ENCODE measurements at places on chromosomes 1 and 21. TPM values are rescaled to one million over a fixed set of nuclear protein-coding genes. Genes with fewer than 3 reads are reported as not detected.

- no peaks in the 10 kb centered on the region for H3K27me3 ChIP-seq
- H3K4me1 ChIP-seq = peaks cover 16% of the 10 kb centered on the region
- H3K4me3 ChIP-seq = no peak overlapping the region
- peak; percentile 87 for DNase-seq
- no peaks in the 10 kb centered on the region for H3K36me3 ChIP-seq
Measured at GRCh38 chr1:179002552-179003345, 22.9 kb upstream of the FAM20B start.

GRCh38 chr1:33763406-33763805, 100.5 kb upstream of the HMGB4 start:
- H3K27me3 ChIP-seq = peaks cover 9% of the 10 kb centered on the region
- no peak overlapping the region for H3K27ac ChIP-seq
- H3K4me3 ChIP-seq = no peak overlapping the region
- H3K4me1 ChIP-seq = no peaks in the 10 kb centered on the region

GRCh38 chr1:242228991-242229390, 230.1 kb upstream of the MAP1LC3C start:
- no peaks in the 10 kb centered on the region for H3K4me1 ChIP-seq
- H3K27ac ChIP-seq = no peak overlapping the region
- H3K27me3 ChIP-seq = no peaks in the 10 kb centered on the region
- H3K36me3 ChIP-seq = no peaks in the 10 kb centered on the region
- H3K4me3 ChIP-seq = no peak overlapping the region

The CR1L gene
- total RNA-seq = not detected

DNA sequence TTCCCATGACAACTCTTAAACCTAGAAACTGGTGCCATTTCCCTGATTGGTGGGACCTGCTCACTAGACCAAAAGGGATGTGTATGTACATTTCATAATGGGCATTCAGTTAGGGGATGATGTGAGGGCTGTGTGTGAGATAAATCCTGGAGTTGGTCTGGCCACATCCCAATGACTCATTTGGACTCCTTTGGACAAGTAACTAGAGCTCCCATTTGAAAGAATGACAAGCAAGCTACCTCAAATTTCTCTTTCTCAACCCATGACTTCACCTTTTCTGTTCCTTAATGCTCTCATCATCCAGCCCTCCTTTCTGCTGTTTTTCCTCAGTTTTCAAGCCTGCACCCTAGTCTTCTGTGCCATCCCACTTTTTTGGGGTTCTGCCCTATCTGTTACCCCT, 27.9 kb downstream of the EBNA1BP2 start:
- peaks cover 61% of the 10 kb centered on the region for H3K27me3 ChIP-seq
- H3K27ac ChIP-seq = no peak overlapping the region
- no peak overlapping the region for H3K4me3 ChIP-seq

GRCh38 chr1:151908228-151908691, 1.1 kb downstream of the THEM4 start:
- no peaks in the 10 kb centered on the region for H3K27me3 ChIP-seq
- H3K36me3 ChIP-seq = peaks cover 50% of the 10 kb centered on the region
- peak; percentile 46 for DNase-seq
- peak overlapping the region; percentile 91 for H3K27ac ChIP-seq
- peaks cover 43% of the 10 kb centered on the region for H3K4me1 ChIP-seq
- H3K4me3 ChIP-seq = peak overlapping the region; percentile 82

The PACC1 gene
- 11.1 TPM for total RNA-seq

- H3K4me1 ChIP-seq = no peaks in the 10 kb centered on the region
- H3K36me3 ChIP-seq = no peaks in the 10 kb centered on the region
- H3K27ac ChIP-seq = no peak overlapping the region
- no peak overlapping the region for H3K4me3 ChIP-seq
Measured at GRCh38 chr1:88141499-88142074, 542.5 kb upstream of the PKN2 start.

The TNFSF4 gene
- total RNA-seq = 1.5 TPM

The ZNF697 gene
- total RNA-seq = 0.20 TPM

DNA sequence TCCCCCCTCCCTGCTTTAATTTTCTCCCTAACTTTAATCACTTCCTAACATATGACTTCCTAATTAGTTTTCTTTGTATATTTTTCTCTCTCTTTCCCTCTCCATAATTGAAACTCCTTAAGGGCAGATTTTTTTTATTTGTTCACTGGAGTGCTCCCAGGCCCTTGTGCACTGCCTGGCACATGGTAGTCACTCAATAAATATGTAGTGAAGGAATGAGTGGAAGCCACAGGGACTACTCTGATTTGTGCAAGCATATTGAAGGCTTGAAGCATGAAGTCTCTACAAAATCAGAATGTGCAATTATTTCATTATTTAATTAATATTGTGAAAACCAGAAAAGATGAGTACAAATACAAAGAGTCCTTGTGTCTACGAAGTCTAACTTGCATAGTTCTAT, 41.5 kb downstream of the SNX7 start:
- no peaks in the 10 kb centered on the region for H3K27me3 ChIP-seq
- no peak overlapping the region for H3K4me3 ChIP-seq
- H3K27ac ChIP-seq = no peak overlapping the region
- H3K4me1 ChIP-seq = no peaks in the 10 kb centered on the region
- H3K36me3 ChIP-seq = no peaks in the 10 kb centered on the region

The FH gene
- 95.2 TPM for total RNA-seq

The GBP7 gene
- total RNA-seq = 0.20 TPM

The BEND5 gene
- total RNA-seq = 73.6 TPM

DNA sequence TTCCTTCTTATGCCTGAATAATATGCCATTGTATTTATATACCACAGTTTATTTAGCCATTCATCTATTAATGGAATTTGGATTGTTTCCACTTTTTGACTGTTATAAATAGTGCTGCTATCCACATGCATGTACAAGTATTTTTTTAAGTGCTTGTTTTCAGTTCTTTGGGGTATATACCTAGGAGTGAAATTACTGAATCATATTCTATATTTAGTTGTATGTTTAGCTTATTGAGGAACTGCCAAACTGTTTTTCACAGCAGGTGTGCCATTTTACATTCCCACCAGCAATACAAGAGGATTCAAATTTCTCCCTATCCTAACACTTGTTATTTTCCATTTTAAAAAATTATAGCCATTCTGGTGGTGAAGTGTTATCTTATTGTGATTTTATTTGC, 7.6 kb upstream of the HJV start:
- no peak overlapping the region for H3K27ac ChIP-seq
- H3K4me3 ChIP-seq = no peak overlapping the region
- peaks cover 8% of the 10 kb centered on the region for H3K27me3 ChIP-seq

Measured in activated CD8-positive, alpha-beta T cell treated with anti-CD3 and anti-CD28 coated beads for 36 hours (primary cell).